Stimulated activated naive CD4-positive, alpha-beta T cell (primary cell): ENCODE measurements at places on chromosomes 2 and 18.

- DNase-seq = no peak
These were observed 67.4 kb downstream of the TNP1 start for GRCh38 chr2:216792222-216793021.

DNA sequence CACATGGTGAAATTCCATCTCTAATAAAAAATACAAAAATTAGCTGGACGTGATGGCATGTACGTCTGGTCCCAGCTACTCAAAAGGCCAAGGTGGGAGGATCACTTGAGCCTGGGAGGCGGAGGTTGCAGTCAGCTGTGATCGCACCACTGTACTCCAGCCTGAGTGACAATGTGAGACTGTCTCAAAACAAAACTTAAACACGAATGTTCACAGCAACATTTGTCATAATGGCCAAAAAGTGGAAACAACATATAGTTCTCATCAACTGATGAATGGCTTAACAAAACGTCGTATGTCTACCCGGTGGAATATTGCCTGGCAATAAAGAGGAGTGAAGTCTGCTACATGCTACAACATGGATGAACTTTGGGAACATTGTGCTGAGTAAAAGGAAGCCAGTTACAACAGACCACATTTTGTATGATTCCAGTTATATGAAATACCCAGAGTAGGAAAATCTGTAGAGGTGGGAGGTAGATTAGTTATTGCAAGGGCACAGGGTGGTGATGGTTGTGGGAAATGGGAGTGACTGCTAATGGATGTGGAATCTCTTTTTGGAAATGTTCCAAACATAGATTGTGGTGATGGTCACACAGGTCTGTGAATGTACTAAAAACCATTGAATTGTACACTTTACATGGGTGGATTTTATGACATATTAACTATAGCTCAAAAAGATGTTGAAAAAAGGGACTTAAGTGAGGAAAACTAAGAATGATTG, 478.2 kb downstream of the PTPRM start:
- DNase-seq = no peak

DNA sequence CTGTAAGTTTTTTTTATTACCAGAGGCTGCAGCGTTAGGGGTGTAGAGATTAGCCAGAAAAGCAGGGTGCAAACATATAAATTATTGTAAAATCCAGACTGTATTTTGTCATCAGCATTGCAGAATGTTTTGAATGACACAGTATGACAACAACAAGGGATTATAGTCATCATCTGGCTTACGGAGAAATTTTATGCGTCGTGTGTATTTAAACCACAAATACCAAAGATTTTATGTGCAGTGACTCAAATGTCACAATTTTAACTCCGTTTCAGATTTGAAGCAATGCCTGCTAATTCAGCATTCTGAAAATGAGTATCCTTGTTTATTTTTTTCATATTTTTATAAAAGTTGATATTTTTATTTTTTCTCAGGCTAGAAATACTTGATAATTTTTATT, 19.4 kb upstream of the TMX3 start:
- DNase-seq = no peak

GRCh38 chr2:25878361-25879132, at the start of gene ASXL2:
Gene ASXL2 (minus strand): TSS chr2:25878487. CDS start chr2:25878222, 265 bp downstream.
- peak; percentile 97 for DNase-seq

GRCh38 chr18:38421872-38422615, 856.4 kb upstream of the CELF4 start:
- no peak for DNase-seq

- DNase-seq = no peak
These were observed 826.8 kb downstream of the TRIB2 start for GRCh38 chr2:13543550-13543949.

GRCh38 chr2:172085460-172086159, at the start of gene DLX1:
Gene DLX1 (plus strand): TSS chr2:172085507. CDS start chr2:172085678, 171 bp downstream.
- DNase-seq = no peak

DNA sequence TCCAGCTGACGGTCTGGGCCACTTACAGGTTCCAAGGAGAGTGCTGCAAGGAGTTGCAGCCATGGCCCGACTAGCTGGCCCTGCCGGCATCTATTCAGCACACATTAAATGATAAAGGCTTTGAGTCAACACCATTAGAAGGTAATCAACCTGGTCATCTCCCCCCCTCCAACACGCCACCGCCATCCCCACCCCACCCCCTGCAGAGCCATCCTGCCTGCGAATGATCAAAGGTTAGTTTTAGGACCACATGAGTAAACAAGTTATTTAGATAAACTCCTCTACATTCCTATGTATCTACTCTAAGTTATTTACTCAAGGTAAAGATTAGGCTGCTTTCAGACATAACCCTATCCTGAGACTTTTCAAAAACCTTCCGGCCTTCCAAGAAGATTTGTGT, 349.3 kb upstream of the SLC39A10 start:
- DNase-seq = no peak

DNA sequence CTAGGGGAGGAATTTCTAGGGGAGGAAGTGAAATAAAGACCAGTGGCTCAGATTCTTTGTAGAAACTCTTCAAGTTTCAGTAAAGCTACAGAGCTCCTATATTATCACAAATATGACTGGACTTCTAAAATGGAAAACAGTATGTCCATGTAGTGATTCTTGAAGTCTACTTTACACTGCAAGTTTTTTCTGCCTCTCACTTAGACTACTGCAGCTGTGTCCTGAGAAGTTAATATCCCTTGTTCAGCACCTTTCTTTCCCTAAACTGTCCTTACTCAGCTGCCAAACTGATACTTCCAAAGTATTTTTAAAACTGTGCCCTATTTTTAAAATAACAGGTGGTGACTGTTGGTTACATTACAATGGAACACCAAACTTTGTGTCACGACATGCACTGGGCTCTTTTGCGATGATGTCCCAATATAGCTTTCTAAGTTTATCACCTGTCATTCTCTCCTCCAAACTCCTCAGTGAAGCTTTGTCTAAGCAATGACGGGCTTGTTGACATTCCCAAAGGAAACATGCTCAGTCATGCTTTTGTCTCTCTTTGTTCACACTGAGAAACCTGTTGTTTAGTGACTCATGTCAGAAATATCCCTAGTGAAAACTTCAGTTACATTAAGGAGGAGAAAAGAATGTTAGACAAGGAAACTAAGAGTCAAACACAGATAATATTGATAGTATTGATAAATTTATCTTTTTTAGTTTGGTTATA, 341.1 kb downstream of the ARL6IP6 start:
- no peak for DNase-seq

DNA sequence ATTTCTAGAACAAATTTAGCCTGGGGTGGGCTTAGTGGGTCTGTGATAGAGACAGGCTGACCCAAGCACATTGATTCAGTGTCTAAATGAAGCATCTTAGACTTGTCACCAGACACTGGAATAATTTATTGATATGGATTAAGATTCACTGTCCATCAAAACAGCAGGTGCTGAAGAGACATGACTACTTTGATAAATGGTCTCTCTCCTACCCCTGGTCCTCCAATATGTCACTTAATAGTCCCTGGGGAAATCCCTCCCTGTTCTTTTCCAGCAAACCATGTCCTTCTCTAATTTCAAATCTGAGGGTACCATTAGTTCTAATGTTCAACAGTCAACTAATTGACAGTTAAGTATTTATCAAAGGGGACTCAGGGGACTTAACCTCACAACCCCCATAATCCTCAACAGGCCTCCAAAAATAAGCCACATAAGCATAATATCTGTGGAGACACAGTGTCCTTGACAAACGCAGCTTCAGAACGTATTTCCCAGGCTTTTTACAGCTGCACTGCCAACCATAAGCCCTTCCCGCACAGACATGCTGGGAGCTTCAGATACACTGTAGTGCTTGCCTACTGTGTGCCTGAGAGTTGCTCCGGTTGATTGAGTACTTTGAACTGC, 391.0 kb downstream of the THSD7B start:
- DNase-seq = no peak
